Motor neuron (in vitro differentiated cells): ENCODE measurements at places on chromosomes 4 and X.

DNA sequence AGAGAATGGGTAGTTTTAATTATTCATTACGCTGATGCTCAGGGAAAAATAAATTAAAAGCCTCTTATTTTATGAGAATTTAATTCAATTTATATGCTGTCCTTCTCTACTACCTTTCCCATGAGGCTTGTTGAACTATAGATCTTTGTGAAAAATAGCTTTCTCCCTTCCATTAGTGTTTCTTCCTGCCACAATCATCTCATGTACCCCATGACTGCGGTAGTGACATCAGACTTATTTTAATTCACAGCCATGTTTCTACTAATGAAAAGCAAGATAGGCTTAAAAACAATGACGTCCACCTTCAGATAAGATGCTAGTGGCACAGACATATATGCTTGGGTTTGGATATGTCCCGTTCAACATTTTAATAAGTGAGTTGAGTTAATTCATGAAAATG, 87.4 kb upstream of the TMEM47 start:
- no peak for ATAC-seq

GRCh38 chrX:69173906-69174305, 8.7 kb upstream of the PJA1 start:
- no peak for ATAC-seq

DNA sequence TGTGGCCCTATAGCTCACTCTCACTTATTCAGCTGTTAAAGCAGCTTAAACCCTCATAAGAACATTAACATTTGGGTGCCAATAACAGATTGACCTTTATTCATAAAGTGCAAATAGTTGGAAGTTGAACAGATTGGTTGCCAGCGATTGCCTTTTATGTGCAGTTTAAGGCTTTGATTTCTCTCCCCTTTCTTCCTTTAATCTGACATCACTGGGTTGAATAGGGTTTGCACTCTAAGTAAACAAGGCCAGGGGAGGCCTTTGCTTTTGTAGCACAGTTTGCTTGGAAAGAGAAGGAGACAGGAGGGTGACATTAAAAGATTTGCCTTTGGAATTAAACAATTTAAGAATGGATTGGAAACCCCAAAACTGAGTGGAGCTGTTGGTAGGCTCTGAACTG, 114.3 kb downstream of the NKX6-1 start:
- peak; percentile 51 for ATAC-seq

DNA sequence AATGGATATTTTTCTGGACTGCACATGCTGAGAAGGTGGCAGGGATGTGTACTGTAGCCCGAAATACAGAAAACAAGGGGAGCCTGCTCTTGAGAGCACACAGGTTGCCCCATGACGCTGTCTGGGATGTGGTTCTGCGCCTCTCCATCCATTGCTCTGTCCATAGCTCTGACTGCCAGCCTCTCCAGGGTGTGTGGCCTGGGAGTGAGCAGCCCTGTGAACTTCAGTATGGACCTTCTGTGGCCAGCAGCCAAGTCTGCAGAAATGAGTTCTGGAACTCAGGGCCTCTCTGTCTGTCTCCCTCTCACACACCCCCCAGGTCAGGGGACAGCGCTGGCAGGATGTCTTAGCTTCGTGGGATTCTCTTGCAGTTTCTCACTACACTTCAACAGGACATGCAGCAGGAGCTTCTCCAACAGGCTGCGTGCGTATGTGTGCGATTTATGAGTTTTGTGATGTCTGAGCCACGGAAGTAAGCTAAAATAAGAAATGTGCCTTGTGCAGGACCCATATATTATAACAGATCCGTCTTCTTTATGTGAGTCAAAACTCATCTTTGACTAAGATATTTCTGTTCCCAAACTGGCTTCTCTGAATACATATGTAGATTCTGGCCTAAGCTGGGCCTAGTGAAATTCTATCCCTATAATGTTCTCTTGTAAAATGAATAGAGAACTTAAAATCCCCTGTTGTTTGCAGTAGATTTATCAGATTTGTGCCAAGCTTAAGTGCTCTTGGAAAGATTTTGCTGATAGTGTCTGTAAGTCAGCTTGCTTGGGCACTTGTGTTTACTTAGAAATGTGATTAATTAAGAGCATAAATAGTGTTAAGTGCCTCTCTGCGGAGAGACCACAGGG, 40.0 kb downstream of the PROM1 start:
- ATAC-seq: peak; percentile 73

GRCh38 chr4:77104791-77105540, 29.2 kb upstream of the CCNI start:
- ATAC-seq: no peak
